Fibroblast of mammary gland (primary cell): ENCODE measurements at places on chromosomes 7 and 10.

- DNase-seq = no peak
Observed at GRCh38 chr7:54637712-54638396, 95.7 kb downstream of the VSTM2A start.

GRCh38 chr10:3122486-3123205 is 49.9 kb downstream of the PITRM1 start:
- no peak for DNase-seq

GRCh38 chr7:123570390-123571182 is 13.0 kb upstream of the NDUFA5 start:
- DNase-seq = peak; percentile 7

GRCh38 chr10:50554376-50554994 is 69.3 kb downstream of the SGMS1 start:
- DNase-seq = no peak

DNA sequence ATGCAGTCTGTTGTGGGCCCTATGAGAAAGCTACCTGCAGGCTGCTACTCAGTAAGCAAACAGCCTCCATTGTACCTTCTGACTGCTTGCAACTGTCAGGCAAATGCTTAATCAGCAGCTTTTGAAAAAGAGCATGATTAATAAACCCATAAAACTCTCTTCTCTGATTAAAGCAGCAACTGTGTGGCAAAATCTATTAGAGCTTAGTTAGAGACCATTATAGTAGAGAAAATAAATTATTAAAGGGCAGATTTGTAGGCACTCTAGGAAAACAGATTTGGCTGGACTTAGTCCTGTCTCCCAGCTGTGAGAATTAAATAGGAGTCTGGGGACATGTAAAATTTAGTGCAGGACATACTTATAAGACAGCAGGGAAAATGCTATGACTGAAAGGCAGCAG is 132.5 kb upstream of the WNT16 start:
- DNase-seq = no peak

- DNase-seq = no peak
Observed at GRCh38 chr7:29306319-29306991, 111.9 kb downstream of the CHN2 start.

GRCh38 chr7:135601182-135601581 is 43.5 kb downstream of the NUP205 start:
- peak; percentile 67 for DNase-seq

- DNase-seq = no peak
Observed at GRCh38 chr10:127391875-127392274, 157.2 kb upstream of the NPS start.
